ENCODE measurements at places on chromosomes 4 and X. TPM values are rescaled to one million over a fixed set of nuclear protein-coding genes. Genes with fewer than 3 reads are reported as not detected.

CT45A1 gene
- total RNA-seq: not detected

HSFX1 gene
- total RNA-seq: 0.56 TPM

SNCA gene
- 17.6 TPM for total RNA-seq

ETDB gene
- total RNA-seq: not detected

HMX1 gene
- total RNA-seq: not detected

VCX3A gene
- total RNA-seq: not detected

CXCL9 gene
- total RNA-seq: 1.8 TPM

RAB40A gene
- 0.19 TPM for total RNA-seq

ASB9 gene
- total RNA-seq: 2.2 TPM

ANKRD37 gene
- total RNA-seq: 14.0 TPM

Measured in omental fat pad (tissue), 4 donors.